ENCODE measurements at places on chromosomes 4 and X.

DNA sequence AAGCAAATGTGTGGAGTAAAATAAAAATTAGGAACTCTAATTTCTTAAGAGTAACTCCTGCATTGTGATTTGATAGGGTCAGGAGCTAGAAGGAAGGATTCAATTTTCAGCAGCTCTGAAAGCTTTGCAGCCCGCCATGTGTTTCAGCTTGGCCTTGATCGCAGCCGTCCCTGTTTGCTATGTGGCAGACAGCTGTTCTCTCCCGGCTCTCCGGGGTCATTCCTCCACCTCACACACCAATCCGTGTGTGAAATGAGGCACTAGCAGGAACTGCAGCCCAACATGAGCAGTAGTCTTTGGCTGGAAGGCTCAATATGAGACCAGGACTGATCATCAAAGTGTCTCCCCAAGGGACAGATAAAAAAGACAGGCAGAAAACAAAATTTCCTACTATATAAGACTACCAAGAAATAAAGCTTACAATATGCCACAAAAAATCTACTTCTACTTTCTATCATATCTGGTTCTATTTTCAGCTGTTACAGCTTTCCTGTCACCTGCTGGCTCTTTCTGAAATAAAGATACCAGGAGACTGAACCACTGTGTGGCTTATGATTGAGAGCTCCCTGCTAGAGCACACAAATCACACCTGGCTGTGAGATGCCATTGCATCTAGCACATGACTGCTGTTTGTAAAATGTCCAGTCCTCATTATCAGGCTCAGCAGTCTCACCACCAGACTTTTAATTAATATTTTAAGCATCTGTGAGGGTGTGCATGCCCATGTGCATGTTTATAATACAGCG, 44.1 kb upstream of the SEC24B start:
- no peak for DNase-seq

DNA sequence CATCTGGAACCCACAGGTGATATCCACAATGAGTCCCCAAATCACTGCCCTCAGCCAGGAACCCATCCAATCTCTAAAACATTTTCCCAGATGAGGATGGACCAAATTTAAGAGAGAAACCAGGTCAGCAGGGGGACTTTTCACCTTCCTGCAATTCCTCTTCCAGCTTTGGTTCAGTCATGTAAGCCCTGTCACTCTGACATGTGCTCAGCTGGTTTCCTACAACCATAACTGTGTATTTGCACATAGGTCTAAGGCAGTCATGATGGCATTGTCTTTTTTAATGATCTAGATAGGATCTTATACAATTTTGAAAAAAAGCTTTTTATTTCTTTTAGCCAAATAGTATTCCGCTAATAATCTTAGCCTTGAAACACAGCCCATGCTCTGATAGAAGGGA, 6.5 kb downstream of the CXXC4 start:
- no peak for DNase-seq

DNA sequence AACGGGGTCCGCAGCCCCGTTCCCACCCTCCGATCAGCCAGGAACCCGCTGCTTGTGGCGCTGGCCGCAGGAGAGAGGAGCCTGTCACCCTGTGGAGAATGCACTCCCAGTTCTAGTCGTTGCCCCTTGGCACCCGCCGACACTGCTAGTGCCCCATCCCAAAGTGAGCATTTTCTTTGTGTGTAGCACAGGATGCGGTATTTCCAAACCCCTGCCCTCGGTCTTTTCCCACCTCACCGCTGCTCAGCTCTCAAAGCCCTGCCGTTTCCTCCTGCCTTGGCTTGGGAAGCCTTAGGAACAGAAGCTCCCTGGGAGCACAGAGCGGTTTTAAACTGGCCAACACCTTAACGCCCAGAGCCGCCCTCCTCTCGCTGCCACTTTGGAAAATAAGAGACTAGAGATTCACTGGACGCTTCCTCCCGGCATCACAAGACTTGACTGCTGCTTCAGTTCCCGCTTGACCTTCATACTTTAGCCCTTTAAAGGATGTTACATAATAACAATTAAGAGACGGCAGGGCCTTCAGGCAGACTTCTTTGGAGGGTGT, 772 bp downstream of the CYP4V2 start:
- no peak for DNase-seq

DNA sequence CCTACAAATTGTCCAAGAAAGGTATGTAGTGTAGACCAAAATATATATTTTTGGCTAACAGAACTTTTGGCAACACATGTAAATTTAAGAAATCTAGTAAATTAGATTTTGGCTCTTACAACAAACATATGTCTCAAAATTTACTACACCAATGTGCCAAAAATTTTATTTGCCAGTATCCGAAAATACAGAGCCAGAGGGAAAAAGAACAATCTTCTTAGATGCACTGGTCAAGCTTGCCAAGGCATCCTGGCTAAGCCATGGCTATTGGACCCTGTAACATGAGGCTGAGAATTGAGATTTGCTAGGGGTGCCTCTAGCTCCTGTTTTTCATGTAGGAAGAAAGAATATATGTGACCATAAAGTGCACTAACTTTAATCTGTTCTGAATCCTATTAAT, 91.8 kb downstream of the GABRG1 start:
- no peak for DNase-seq

DNA sequence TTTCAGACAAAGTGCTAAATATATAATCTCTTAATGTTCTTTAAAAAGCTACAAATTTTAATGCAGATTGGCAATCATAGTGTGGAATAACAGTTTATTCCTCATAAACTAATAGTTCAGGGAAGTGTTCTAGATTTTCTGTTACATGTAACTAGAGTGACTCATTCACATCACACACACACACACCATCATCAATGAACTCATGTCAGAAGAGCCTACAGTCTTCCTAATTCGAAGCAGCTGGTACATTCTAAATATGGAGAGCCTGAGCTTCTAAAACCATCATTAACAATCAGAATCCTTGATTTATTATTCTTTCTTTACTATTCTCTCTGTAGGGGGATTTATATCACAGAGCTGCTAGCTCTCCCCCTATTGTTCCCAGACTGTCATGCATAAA, 49.6 kb downstream of the DKK2 start:
- no peak for DNase-seq

DNA sequence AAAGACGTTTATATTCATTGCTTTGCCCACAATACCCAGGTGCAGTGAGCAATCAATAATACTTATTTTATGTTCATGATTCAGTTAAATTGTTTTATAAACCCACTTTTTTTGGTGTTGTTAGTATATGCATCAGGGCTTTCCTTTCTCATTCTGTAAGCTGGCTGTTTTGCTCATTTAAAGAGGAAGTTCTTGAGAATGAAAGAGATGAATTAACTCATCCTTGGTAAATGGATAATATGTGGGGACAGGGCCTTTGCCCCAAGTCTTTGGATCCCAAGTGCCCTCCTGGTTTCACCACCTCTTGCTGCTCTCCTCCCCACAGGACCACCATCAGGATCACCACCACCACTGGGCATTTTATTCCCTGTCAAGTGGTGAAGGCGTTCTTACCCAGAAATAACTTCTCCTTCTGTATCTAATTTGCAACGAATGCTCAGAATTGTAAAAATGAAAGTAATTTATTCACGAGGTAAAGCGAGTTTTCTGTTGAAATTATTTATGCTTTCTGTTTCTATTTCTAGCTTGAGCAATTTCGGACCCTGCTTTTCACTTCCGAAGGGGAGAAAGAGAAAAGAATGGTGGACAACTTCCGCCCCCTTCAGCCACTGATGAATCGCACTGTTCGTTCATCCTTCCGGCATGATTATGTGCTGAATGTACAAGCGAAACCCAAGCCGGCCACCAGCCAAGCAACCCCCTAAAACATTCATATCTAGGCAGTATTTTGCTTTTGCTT, 8.2 kb upstream of the ZRSR2 start:
- DNase-seq, result no peak

DNA sequence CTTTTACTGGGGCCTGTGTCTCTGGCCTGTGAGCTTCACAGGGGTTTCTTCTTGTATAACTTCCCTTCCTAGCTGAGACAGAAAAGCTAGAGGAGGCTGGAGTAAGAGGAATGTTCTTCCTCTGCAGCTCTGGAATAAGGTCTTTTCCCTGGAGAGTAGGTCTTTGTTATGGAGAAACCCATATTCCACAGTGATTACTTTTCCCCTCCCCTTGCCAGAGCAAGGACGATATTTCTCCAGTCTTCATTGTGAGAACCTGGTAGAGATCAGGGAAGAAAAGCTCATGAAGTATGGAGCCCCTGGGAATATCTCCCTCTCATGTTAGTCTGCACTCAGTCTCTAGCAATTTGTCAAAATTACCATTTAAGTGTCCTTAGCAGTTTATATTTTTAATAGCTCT, 18.7 kb upstream of the GLRB start:
- no peak for DNase-seq
